ENCODE measurements at places on chromosomes 1 and 21.

DNA sequence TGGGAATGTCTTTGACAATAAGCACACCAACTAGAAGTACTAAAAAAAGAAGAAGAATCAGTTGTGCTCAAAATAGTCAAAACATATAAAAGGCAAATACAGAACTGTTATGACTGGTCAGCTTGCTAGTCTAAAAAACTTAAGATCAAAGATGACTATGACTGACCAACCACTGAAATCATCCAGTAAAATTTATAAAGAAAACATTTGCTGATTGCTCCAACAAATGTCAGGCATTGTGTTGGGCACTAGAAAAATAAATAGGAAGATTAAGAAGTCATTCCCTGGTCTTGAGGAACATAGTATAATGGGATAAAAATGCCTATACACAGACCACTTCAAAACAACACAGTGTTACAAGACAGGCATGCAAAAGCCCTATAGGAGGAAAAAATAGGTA, 9.3 kb upstream of the ANGPTL3 start:
- no peak for DNase-seq

DNA sequence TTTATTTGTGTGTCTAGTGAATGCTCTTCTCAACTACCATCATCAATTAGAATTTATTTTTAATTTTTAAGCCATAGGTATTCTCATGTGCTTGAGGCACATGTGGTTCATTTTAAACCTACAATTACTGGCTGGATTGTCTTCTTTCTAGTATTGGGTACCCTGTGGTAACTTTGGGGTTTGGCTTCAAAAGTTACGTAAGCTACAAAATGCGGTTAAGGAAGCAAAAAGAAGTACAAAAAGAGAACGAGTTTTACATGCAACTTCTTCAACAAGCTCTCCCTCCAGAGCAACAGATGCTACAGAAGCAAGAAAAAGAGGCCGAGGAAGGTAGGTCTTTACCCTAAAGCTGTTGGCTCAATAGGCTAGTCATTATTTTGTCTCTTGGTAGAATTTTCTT, 25.8 kb downstream of the MACO1 start:
- no peak for DNase-seq

- DNase-seq = peak; percentile 73
Observed at GRCh38 chr1:206461602-206462455, 8.4 kb upstream of the IKBKE start.

- no peak for DNase-seq
Observed at GRCh38 chr1:239061770-239062169, 324.6 kb upstream of the CHRM3 start.

GRCh38 chr1:54791880-54792522, 9.1 kb downstream of the TTC22 start:
- DNase-seq = peak; percentile 54

DNA sequence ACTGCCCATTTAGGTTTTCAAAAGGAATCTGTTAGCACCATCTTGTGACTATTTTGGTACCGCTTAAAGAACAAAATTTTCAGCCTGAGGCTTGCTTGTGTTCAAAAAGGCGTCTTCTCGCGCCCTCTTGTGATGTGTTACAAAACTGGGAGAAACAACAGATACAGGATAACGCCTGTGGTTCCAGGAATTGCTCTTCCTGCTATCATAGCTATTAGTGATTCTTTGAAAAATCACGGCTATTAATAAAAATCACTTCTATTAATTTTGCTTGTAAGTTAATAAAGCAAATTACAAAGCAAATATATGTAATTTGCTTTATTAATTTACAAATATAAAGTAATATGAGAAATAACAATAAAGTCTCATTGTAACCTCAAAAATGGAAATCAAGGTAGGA, 82.2 kb upstream of the ABCD3 start:
- peak; percentile 30 for DNase-seq

GRCh38 chr1:214377485-214377884, 96.5 kb downstream of the SMYD2 start:
- no peak for DNase-seq

DNA sequence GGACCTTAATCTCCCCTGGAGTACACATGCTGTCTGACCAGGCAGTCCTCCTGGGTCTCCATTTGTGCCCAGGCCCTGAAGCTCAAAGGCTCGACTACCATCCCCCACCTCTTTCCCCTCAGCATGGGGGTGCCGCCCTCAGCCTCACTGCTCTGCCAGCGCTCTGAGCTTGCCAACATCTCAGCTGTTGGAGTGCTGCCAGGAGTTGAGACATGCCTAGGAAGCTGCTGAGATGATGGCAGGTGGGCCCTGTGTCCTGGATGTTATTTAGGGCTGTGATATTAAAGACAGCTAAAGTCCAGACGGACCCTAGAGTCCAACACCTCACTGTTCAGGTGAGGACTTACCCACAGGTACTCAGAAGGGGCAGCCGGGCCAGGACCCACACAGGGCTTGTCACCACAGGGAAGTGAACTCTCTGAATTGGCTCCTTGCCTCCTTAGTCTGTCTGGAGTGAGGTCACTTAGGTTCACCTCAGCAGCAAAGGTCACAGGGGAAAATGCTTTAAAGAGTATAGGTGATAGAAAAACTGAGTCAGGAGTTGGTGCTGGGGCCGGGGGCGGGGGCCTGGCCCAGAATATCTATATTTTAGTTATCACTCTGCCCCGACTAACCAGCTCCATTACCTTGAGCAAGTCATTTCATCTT, 19.7 kb upstream of the KCNC4 start:
- DNase-seq = no peak

GRCh38 chr1:27491748-27492700, 2.1 kb upstream of the WASF2 start:
- DNase-seq = no peak

DNA sequence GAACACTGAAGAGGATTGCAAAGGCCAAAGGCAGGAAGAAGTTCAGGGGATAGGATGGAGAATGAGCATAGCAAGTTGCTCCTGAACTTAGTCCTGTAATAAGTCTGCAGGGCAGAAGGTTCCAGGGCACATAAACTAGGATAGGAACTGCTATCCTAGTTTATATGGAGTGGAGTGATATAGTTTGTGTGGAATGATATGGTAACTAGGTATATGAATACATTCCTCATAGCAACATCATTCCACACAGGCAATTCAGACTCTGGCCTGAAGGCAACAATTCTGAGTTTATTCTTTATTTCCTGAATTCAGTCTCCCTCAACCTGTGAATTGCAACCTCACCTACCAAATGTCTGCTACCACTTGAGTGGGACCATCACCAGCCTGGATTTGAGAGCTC, 154.9 kb upstream of the GREM2 start:
- DNase-seq = peak; percentile 18

- no peak for DNase-seq
Observed at GRCh38 chr21:46527801-46528200, 69.1 kb downstream of the DIP2A start.

- DNase-seq = no peak
Observed at GRCh38 chr1:2912424-2913061, 108.7 kb upstream of the ACTRT2 start.

- DNase-seq = peak; percentile 76
Observed at GRCh38 chr21:36255663-36256062, 64.3 kb upstream of the MORC3 start.

DNA sequence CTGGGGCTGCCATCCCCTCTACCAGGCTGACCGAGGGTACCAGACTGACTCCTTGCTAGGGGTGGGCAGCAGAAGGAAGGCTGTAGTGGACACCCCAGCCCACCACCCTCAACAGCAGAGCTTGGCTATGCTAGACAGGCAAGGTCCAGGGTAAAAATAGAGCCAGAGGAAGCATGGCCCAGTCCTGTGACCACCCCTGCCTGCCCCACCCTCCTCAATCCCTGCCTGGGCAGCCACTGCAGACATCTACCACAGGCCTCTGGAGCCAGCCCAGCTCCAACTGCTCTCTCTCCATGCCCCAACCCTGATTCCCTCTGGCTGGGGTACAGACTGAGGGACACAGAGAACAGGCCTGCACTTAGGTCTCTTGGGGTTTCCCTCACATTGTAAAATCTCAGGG, 1.7 kb downstream of the S100A1 start:
- no peak for DNase-seq

DNA sequence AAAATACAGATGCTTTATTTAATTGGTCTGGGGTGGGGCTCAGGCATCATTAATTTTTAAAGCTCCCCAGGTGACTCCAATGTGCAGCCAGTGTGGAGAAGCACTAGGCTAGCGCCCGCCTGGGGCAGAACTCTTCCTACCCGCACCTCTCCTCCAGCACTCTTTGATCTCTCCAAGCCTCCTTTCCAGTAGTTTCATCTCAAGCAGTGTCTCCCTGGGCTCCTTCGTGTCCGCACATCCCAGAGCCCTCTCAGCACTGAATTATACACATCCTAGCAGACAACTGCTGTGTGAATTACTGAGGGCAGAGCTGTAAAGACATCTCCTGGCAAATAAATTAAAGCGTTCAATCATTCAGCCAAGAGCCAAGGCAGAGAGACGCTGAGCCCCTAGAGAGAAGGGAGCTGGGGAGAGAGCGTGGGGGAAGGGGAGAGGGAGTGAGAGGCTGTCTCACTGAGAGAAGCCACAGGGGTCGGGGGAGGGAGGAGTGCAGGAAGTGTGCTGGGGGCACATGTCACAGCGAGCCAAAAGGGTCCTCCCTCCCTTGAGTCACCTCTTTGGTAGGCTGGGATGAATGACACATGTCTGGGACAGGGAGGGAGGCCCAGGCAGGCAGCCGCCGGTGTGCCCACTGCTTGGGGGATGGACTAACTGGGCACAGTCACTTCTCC, 21.0 kb upstream of the PARP1 start:
- no peak for DNase-seq

- no peak for DNase-seq
Observed at GRCh38 chr1:236016782-236017400, 48.0 kb downstream of the NID1 start.

DNA sequence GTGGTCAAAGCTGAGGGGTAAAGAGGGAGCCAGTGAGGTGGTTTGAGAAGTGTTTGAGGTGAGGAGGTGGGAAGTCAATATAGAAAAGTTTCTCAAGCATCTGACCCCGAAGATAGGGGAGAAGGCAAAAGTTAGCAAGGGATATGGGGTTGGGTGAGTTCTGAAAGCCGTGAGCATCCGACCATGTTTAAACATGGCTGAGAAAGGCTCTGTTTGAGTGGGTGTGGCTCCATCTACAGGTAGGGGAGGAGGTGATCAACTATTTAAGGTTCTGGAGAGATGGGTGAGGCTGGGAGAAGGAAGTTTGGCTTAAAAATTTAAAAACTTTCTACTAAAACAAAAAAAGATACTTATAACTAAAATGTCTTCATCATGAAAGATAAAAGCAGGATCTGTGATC, 273.8 kb downstream of the KCNJ6 start:
- peak; percentile 45 for DNase-seq

GRCh38 chr1:151213560-151213959, 15.2 kb downstream of the PIP5K1A start:
- no peak for DNase-seq

GRCh38 chr21:45726438-45726837, 82.9 kb downstream of the PCBP3 start:
- DNase-seq = no peak

GRCh38 chr1:115377411-115377810, 39.4 kb upstream of the NGF start:
- no peak for DNase-seq

- DNase-seq = no peak
Observed at GRCh38 chr1:43509007-43509739, 21.5 kb upstream of the PTPRF start.

GRCh38 chr1:110196917-110197765, 13.0 kb upstream of the KCNC4 start:
- peak; percentile 85 for DNase-seq

DNA sequence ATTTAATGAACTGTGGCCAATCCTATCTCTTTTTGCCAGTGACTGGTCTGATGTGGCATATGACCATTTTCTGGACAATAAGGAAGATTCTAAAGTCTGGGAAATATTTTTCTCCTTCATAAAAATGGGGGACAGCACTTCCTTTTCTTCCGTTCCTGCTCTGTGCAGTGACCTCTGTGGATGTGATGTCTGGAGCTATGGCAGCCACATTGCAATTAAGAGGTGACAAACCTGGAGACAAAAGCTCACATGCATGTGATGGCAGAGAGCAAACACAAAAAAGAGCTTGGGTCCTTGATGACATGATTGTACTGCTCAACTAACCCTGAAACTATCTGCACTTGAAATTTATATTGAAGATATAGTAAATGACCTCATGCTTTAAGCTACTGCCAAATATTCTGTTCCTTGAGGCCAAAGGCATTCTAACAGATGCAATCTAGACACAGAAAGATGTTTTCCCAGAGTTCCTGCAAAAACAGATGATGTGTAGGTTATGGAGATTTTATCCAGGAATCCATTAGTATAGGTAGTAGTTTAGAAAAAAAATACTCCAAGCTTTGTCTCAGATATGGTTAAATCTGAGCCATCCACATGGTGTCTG, 2.2 kb upstream of the MAGI3 start:
- no peak for DNase-seq

DNA sequence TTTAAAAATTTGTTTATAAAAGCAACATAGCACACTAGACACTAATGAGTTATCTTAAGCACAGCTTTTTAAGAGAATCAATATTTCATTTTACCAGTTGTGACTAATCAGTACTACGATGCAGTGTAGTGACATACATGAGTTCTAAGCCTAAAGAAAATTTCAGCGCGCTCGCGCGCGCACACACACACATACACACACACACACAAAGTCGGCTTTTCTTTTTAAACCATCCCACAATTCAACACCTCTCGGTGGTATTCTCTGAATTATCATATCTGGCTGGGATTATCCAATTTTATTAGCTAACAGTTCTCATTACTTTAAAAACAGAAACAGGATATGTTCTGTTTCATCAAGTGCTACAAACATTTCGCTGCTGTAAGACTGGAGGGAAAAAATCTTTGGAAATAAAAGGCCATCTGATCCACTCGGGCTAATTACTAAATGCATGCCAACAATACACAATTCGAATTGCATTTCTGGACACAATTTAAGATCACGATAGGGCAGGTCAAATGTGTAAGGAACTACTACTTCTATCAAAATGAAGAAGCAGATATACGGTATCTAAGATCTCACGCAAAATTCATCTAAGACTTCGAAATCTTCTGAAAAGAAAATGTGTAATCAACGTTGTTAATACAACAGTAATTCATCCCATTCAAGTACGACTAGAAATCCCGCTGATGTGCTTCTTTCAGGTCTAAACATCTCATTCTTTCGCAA, 1.2 kb downstream of the TUT4 start:
- DNase-seq = no peak

DNA sequence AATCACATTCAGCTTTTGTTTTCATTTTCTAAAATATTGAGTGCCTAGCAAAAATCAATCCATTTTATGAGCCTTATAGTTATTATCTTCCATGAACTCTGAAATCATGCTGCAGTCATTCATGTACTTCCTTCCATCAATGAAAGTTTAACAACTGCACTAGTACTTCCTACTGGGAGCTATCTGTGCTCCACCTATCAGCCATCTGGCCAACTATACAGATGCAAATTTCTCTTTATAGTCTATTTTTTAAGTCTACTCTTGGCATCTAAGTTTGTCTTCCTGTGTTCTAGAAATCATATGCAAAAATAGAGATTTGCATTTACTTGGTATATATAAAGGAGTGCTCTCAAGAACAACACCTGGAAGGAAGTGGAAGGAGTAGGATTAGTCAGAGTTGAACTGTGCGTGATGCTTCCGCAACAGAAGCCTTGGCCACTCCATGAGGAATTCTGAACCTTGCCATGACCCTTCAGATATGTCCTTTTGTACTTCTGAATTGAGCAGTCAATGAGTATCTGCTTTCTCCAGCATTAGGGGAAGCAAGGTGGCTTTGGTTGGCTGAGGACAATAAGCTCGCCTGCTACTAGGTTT, 403.2 kb upstream of the ADAMTS5 start:
- no peak for DNase-seq
